ENCODE measurements at places on chromosomes 6 and 20.

GRCh38 chr6:125586074-125586473 is 163.4 kb upstream of the HEY2 start:
- no peak for DNase-seq

GRCh38 chr6:134315189-134315588 is 2.7 kb downstream of the SGK1 start:
- no peak for DNase-seq

DNA sequence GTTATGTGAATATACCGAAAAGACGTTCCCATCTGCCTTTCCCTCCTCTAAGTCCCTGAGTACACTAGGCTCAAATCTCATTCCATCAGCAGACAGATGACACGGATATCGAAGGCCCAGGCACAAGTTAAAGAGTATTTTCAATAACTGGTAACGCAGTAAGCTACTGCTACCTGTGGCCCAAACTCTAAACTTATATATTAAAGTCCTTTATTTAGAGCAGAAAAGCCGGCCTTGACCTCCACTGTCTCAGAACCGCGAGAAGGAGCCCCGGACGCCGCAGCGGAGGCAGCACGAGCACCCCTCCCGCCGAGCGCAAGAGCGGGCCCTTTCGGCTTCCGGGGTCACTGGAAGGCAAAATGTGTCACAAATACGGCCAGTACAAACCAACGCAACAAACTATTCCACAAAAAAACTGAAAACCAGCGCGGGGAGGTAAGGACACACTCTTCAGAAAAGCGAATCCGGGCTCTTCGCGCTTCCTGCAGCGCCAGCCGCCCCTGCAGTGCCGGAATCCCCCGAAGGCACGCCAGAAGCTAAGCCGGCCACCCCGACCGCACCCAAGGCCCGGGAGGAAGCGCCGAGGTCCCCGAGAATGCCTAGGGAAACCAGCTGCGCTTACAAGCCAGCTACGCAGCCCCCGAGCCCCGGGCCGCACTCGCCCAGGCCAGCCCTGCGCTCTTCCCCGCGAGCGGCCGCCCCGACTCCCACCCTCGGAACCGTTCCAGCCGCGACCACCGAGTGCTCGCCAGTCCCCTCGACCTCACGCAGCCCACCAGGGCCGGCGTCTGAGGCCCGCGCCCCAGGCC is 681 bp downstream of the DIDO1 start:
- peak; percentile 66 for DNase-seq

- no peak for DNase-seq
Observed at GRCh38 chr6:156113631-156114030, 658.0 kb upstream of the NOX3 start.

DNA sequence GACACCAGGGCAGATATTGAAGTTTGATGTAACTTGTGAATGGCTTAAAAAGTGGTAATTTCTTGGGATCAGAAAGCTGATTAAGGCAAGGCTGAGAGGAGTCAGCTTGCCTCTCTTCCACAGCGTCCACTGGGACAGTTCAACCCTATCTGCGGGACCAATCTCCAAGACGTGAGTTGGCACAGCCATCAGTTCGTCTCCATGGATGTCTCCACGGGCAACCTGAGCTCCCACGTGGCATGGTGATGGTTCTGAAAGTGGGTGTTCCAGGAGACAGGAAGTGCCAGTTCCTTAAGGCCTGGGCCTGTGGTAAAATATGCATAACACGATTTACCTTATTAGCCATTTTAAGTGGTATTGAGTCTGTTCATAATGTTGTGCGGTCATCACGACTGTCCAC is 67.9 kb upstream of the BHLHE23 start:
- no peak for DNase-seq

GRCh38 chr6:157997893-157998608 is 16.4 kb downstream of the SYNJ2 start:
- DNase-seq, result no peak

- no peak for DNase-seq
Observed at GRCh38 chr6:160863782-160864181, 127.8 kb upstream of the MAP3K4 start.

GRCh38 chr6:37783025-37783855 is 36.3 kb upstream of the ZFAND3 start:
- DNase-seq, result peak; percentile 54

- no peak for DNase-seq
Observed at GRCh38 chr20:19079536-19080299, 132.7 kb upstream of the SLC24A3 start.

DNA sequence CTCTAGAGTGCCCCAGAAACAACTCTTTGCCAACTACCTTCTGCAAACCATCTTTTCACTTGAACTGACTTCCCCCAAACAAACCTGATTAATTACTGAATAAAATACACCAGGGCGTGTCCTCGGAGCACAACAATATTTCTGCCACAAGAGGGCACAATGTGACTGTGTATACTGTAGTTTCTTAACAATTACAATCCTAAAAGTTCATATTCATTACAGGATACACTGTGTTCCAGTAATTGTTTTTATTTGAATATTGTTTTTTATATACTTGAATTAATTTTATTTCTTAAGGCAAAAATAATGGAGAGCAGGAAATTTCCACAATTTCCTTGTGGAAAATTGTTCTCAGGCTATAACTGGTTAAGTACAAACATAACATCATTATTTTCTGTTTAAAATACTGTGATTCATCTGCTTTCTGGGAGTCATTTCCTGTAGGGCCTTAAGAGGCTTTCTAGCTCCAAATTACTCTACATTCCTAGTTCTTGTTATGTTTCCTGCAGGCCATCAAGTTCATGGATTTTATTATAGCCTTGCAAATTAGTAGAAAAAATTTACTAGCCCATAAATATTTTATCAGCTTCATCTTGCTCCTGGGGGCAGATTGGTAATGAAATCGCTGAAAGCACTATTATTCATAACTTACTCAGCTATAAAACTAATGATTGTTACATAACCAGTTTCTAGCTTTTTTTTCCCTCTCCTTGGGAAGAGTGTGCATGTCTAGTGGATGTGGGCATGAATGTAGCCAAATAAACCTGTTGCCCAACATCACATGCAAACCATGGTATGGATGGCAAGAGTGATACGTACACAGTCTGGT is 51.9 kb upstream of the SLC22A16 start:
- peak; percentile 65 for DNase-seq

GRCh38 chr20:5788385-5788895 is 38.2 kb downstream of the SHLD1 start:
- DNase-seq, result peak; percentile 81

GRCh38 chr6:159595173-159595572 is 97.9 kb downstream of the SOD2 start:
- DNase-seq, result no peak

GRCh38 chr6:48919555-48919954 is 543.5 kb downstream of the MMUT start:
- DNase-seq, result no peak

GRCh38 chr6:14431385-14432330 is 314.1 kb downstream of the CD83 start:
- DNase-seq, result no peak

DNA sequence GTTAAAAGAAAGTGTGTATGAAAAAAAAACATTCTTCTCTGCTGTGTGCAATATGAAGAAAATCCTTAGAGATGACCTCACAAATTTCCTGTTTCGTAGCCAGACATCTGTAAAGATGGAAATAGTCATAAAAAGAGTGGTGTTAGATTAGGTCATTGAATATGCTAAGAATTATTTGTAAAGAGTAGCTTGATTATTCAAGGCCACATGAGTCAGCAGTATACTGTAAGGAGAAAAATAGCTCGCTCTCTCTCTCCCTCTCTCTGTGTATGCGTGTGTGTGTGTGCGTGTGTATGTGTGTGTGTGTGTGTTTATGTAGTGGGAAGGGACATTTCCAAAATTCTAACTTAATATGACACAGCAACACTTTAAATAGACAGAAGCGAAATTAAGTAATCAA is 78.8 kb downstream of the PTCHD4 start:
- no peak for DNase-seq

- DNase-seq, result no peak
Observed at GRCh38 chr20:40775561-40776146, 86.6 kb upstream of the MAFB start.

- DNase-seq, result peak; percentile 27
Observed at GRCh38 chr6:19837511-19838441, 606 bp downstream of the ID4 start.

GRCh38 chr6:8545336-8545735 is 110.0 kb upstream of the SLC35B3 start:
- DNase-seq, result no peak

DNA sequence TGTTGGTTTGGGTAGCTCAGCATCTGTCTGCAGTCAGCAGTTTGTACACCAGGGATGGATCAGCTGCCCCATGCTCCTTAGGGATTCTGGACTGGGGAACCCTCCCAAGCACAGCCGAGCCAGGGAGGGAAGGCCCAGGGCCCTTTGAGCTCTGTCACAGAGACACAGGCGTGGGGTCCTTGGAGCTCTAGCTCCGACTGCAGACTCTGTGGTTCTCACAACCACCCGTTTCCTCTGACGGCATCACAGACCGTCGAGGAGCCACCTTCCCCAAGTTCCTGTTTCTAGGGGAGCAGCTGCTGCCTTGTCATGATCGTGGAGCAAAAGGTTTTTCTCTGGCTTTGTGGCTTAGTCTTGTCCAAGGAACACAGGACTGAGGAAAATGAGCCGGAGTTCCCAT is at the start of gene SLA2:
SLA2 (minus strand) TSS at position 199 of the 400 bp plus-strand sequence. CDS start 4,861 bp downstream, outside the sequence.
- peak; percentile 70 for DNase-seq

DNA sequence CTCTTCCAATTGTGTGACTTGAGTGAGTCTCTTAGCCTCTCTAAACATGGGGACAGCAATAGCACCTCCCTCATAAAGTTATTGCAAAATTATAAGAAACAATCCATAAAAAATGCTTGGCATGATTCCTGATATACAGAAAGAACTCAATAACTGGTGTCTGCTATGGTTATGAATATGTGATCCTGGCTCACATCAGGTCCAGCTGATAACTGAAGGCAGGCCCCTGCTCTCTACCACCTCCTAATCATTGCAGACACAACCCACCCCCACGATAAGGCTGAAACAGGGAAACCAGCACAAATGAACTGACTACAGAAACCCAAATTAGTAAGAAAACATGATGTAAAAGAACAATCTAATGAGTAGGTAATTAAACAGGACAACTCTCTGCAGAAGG is 5.4 kb downstream of the TRIM15 start:
- DNase-seq, result no peak

- peak; percentile 28 for DNase-seq
Observed at GRCh38 chr6:95578106-95578410, 723 bp downstream of the MANEA start.

DNA sequence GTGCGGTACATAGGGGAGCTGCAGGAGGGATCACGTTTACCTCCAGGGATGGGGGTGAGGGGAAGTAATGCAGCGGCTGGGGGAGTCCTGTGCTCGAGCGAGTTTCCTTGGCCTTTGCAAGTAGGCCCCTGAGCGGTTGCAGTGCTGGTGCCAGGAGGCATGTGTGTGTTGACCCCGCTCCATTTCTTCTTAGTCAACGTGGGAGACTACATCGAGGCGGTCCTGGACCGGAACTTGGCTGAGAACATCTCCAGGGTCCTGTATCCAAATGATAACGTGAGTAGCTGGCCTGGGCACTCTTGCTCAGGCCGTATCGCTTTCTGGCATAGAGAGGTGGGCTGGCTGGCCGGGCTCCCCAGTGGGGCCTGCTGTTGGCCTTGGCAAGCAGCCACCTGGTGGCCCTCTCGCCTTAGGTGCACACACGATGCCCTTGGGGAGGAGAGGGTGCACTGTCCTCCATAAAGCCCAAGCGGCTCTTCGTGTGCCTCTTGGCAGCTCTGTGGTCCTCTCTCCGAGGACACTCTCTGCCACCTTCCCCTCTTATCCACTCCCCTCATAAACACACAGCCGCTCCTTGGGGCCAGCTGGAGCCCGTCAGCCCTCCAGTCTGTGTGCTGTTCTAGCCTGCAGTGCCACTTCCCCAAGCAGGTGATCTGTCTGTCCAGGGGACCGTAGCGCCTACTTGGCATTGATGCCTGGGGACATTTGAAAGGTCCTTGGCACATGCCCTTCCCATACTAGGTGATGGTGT is 29.3 kb downstream of the PYGB start:
- DNase-seq, result no peak

DNA sequence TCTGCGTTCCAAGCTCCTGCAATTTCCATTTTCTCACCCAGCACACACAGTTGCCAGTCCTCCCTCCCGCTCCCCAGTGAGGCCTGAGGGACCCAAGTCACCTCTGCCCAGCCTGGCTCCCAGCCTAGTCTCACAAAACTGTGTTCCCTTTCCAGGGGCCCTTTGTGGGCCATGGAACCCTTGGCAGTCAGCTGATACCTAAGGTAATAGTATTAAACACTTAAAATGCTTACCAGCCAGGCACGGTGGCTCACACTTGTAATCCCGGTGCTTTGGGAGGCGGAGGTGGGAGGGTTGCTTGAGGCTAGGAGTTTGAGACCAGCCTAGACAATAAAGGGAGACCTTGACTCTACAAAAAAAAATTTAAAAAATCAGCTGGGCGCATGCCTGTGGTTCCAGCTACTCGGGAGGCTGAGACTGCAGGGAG is 3.2 kb upstream of the RBM38 start:
- DNase-seq, result no peak

DNA sequence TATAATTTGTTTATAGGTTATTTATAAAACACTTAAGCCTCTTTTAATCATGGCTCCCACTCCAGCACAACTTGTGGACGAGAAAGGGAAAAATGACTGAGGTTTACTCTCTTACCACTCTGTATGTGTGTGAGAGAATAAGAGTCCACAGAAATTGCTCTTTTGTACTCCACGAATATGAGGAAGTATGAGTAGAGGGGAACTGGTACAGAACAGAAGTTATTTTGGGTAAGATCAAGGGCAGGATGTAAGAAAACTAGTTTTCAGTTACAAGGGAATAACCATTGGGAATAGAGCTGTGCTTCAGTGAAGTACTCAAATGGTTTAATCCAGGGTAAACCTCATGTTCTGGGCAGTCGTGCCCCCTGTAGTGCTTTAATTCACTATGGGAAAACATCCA is 72.6 kb downstream of the REV3L start:
- no peak for DNase-seq

DNA sequence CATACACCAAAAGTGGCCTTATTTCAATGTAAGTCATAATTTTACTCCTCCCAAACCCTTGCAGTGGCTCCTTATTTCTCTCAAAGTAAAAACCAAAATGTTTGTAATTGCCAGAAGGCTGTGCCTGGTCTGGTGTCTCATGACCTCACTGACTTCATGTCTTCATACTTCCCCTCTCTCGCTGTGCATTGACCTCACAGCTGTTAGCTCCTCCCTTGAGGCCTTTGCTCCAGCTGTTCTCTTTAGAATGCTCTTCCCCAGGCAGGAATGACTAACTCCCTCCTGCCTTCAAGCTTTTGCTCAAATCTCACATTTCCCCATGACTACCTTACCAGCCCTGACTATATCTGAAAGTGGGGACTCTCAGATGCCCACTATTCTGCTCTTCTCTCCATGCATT is 83.3 kb downstream of the MTFR2 start:
- no peak for DNase-seq

- no peak for DNase-seq
Observed at GRCh38 chr6:13519839-13520238, 32.4 kb upstream of the GFOD1 start.

GRCh38 chr6:144265390-144265789 is 19.7 kb upstream of the UTRN start:
- DNase-seq, result peak; percentile 65
